ENCODE measurements at places on chromosomes 2 and 18. TPM values are rescaled to one million over a fixed set of nuclear protein-coding genes. Genes with fewer than 3 reads are reported as not detected.

Gene MOGAT1
- total RNA-seq = 0.88 TPM

DNA sequence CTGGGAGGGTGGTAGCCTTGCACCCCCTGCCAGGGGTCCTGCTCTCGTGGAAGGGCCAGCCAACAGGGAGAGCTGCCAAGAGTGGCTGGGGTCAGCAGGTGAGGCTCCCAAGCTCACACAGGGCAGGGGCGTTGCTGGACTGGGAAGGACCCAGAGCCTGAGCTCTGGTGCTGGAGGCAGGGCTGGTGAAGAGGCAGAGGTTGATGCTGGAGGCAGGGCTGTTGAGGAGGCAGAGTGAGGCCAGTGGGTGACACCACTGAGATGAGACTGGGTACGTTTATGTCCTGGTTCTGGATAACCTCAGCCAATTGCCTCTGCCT, 7.0 kb downstream of the ADRA2B start:
- DNase-seq = no peak

GRCh38 chr18:56756966-56757365, 105.8 kb downstream of the WDR7 start:
- DNase-seq = no peak

- no peak for DNase-seq
Measured at GRCh38 chr2:17646081-17646554, 105.6 kb downstream of the VSNL1 start.

- no peak for DNase-seq
Measured at GRCh38 chr2:111900859-111901258, 2.5 kb downstream of the MERTK start.

Gene SPP2
- total RNA-seq = not detected

- no peak for DNase-seq
Measured at GRCh38 chr2:18910843-18911242, 321.5 kb upstream of the NT5C1B start.

Gene DCC
- 27.7 TPM for total RNA-seq

Data from dorsolateral prefrontal cortex (tissue), 122 donors.